ENCODE measurements at places on chromosomes 4 and X.

- no peak for DNase-seq
Measured at GRCh38 chrX:105697984-105698781, 124.2 kb upstream of the NRK start.

- DNase-seq, result no peak
Measured at GRCh38 chr4:140082391-140082755, 71.6 kb downstream of the MAML3 start.

DNA sequence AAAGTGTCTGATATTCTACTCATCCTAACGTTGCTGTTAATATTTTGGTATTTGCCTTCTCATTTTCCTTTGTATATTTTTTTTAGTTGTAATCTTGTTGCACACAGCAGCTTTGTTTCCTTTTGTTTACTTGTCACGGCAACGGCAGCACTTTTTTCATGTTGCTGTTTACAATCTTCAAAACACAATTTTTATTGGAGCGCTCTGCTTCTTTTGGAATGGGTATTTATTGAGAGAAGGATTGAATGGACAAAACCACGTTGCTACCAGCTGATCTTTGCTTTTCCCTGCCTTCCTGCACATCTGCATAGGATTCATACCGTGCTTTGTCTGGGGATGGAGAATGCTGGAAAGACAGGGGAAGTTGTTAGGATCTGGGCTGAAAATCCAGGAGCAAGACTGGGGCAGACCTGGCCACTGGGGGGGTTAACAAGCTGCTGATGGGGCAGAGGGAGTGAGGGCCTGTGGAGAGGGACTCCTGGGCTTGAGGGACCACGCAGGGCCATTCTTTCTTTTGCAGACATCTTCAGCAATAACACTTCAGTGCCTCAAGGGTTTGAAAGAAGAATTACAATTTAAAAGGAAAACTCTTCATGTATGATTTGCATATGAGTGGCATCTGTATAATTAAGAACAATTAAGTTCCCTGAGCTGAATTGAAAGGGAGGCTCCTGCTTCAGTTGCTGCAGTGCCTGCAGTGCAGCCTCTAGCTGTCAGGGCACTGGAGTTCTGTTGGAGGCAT, 69.8 kb downstream of the TMEM131L start:
- DNase-seq, result no peak

DNA sequence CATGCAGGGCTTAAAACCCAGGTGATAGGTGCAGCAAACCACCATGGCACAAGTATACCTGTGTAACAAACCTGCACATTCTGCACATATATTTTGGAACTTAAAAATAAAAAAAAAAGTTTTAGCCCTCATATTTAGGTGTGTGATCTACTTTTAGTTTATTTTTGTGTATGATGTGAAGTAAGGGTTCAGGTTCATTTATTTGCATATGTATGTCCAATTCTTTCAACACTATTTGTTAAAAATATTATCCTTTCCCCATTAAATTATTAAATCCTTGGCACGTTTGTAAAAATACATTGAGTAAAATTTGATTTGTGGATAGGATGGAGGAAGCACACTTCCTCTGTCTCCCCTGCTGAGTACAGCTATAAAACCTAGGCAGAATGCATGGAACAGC, 12.9 kb downstream of the RAB39B start:
- DNase-seq, result no peak

DNA sequence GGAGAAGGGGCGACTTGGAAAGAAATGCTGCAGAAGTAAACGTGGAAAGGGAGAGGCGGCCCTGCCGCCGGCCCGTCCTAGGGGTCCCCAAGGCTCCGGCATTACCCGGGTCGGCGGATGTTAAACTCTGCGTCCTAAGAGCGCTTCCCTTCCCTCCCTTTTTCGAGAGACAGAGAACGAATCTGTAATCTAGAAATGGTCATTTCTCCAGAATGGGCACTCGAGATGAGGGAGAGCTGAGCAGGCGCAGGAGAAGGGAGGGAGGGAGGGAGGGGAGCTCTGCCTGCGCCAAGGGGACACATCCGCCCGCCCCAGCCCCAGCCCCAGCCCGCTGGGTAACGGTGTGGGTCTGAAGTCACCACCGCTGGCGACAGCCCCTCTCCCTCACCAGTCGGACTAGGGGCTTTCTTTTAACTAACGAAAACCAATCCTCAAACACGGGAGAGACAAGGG, 1.7 kb downstream of the HCFC1 start:
- DNase-seq, result no peak

- DNase-seq, result no peak
Measured at GRCh38 chr4:59060002-59060846, 1950.0 kb upstream of the IGFBP7 start.

DNA sequence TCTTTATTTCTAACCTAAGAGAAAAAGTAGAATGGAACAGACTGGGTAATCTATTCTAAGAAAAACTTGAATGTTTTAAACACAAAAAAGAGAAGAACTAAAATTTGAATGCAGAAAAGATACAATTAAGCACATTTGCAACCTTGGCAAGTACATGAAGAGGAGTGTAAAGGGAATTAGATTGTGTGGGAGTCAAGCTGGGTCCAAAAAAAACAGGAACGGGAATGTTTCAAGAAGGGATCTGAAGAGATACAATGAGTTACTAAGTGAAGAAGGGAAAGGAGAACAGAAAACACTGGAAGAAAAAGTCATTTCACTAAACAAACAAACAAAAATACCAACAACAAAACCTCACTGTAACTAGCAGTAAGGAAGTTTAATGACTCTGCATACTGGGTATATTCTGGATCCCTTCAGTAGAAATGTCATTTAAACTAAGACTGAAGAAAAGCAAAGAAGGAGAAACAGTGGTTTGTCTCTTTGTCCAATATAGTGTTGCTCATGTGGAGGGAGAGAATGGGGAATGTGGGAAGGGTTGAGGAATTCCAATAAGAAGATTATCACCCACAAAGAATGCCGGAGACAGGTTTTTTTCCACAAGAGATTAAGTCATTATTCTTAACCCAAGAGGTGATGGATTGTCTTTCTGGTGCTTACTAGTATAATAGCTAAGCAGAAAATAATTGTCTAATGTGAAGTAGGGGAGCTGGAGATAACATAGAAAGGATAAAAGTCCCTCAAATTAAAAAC, 50.4 kb upstream of the PTPN13 start:
- DNase-seq, result no peak
